ENCODE measurements at places on chromosomes 2 and 18.

GRCh38 chr18:55455938-55456337 lies 132.1 kb downstream of the TCF4 start:
- DNase-seq, result no peak

- no peak for DNase-seq
Measured at GRCh38 chr2:155157065-155157464, 458.6 kb downstream of the KCNJ3 start.

GRCh38 chr2:45823723-45824206 lies 172.3 kb downstream of the PRKCE start:
- no peak for DNase-seq

DNA sequence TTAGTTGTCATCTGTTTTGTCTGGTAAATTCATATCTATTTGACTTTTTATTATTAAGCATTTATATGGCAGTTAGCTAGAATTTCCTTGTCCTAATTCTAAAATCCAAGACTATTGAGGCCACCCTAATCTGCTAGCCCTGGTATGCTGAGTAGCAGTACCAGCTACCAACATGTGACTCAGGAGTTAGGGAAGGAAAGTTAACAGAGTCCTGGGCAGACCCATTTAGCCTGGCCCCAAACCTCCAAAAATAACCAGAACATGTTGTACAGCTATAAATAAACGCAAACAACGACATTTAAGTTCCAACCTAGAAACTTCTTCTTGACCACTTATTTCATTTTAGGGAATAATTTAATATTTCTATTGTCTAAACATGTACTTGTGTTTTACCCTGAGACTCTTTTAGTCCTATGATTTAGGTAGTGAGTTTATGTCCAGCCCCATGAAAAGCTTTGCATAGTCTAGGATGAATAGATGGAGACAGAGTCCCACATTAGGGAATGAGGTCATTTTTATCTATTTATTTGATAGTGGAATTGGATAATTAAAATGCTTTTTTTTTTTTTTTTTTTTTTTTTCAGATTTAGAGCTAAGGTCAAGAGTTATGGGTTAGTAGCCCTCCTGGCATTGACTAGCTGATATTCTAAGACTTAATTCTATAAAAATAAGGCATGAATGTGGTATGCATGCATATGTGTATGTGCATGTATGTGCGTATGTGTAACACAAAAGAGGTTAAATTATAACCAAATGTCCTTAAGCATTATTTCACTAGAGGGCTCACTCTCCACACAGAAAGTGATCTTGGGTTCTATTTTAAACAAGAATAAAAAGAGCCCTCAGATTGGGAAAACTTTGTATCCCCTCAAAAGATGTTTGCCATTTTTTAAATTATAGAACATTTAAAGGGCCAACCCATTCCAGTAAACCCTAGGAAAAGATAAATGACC lies 160.1 kb upstream of the MAPRE2 start:
- DNase-seq, result no peak

DNA sequence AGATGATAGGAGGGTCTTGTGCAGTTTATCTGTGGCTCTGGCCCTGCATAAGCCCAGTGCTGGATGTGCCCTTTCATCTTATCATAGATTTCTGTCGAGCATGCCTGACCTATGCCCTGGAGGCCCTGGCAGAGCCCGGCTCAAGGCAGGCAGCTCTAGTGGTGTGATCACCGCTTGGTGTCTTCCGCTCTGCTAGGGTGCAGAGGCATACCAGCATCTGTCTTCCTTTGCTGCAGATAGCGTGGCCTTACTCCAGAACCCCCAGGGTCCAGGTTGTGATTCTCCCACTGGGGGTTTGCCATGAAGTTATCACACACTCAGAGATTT lies 13.7 kb upstream of the TRAF3IP1 start:
- DNase-seq, result no peak

- DNase-seq, result no peak
Measured at GRCh38 chr2:192513575-192513974, 318.8 kb upstream of the TMEFF2 start.

DNA sequence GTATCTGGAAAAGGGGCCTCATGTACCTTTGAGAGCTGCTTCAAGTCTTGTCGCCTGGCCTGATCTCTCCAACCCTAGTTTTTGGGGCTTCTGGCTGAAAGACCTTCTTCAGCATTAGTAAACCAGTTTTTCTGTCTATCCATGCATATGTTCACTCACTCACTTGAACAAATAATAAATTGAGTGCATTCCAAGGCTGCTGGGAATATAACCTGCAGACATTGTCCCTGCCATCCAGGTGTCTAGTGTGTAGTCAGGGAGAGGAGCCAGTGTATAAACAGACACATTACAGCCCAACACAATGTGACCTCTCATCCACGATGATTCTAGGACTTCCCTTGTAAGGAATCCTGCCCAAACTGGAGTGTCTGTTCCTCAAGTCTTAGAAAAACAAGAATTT lies 262.1 kb downstream of the PRKCE start:
- DNase-seq, result no peak

DNA sequence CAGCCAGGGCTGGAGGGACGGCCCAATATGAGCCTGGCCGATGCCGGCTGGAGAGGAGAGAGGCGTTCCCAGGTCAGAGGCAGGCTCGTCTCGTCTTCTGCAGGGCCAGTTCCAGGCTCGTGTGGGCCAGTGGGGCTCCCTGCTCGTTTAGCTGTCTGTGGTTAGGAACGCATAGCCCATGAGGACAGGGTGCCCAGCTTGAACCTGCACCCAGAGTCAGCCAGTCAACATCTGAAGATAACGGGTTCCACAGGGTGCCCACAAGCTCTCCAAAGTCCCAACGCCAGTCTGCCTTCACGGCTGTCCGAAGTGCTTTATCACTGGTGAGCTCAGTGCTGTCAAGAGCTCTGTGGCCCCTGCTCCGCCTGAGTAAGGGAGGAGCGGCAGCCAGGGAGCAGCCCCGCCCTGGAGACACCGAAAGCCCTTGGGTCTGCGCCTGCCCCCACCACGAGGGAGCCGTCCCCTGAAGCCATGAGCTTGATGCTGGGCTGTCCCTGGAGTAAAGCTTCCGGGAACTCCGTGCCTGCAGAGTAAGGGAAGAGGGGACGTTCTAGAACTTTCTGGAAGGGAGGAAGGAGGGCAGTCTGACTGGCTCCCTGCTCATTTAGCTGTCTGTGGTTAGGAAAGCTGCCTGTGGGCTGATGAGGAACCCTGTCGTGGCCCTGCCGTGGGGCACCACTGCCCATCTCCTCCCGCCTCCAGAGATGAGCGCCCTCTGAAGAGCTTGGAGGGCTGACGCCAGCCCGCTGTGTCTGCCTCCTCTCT lies 2.7 kb upstream of the HSBP1L1 start:
- no peak for DNase-seq

GRCh38 chr2:234719116-234719716 lies 222.3 kb upstream of the ARL4C start:
- DNase-seq, result no peak

GRCh38 chr2:134502104-134502503 lies 216.7 kb downstream of the TMEM163 start:
- peak; percentile 16 for DNase-seq

DNA sequence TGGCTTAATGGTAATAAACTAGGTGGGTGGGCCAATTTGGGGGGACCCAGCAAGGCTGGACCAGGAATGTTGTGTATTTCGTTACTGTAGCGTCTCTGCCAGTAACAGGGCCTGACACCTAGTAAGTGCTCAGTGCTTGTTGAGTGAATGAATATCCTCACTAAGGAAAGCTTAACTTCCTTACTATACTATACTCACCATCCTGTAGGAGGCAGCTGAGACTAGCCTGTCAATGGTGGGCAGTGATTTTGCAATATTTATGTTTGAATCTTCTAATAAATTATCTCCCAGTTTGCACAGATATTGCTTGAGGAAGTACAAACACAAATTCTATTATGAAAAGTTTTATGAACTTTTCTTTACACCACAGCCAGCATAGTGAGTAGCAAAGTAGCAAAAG lies 370.7 kb upstream of the SYT4 start:
- DNase-seq, result no peak

DNA sequence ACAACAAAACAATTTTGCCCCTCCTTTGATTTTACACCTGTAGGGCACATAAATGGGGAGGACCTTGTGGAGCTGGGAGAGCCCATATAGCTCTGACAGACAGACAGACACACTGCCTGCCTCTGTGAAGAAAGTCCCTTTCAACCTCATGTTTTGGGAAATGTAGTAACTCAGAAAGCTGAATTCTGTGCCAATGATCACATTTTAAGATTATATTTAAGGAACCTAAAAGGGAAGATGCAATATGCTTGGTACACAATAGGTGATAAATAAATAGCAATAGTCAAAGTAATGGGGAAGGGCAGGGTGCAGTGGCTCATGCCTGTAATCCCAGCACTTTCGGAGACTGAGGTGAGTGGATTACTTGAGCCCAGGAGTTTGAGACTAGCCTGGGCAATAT lies 446.4 kb upstream of the ID2 start:
- DNase-seq, result no peak

GRCh38 chr2:237453671-237454070 lies 33.4 kb upstream of the MLPH start:
- DNase-seq, result no peak

GRCh38 chr2:106197878-106198277 lies 3.8 kb upstream of the UXS1 start:
- DNase-seq, result no peak

All from NCI-H2227 treated with DMSO at 0.1 percent for 48 hours (cell line).